Dorsolateral prefrontal cortex (tissue), 122 donors: ENCODE measurements at places on chromosomes 2 and 18.

GRCh38 chr2:207341112-207341750 lies 175.5 kb upstream of the KLF7 start:
- DNase-seq: no peak

GRCh38 chr18:71398531-71398930 lies 1109.7 kb downstream of the SOCS6 start:
- DNase-seq: peak; percentile 45

DNA sequence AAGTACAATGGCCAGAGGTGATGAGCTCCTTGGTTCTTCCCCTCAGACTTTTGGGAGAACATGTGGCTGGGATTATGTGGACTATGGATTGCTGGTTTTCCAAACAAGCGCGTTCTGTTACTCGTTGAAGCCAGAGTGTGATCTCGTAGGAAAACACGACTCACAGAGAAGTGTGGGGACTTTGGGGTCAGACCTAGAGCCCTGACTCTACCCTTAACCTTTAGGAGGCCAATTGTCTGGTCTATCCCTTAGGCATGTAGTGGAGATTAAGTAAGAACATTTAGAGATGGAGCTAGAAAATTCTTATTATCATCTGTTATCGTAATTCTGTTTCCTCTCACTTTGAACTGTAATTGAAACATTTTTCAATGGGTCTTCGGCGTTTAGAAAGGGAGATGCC lies 35.8 kb downstream of the BCL2L11 start:
- DNase-seq: no peak

DNA sequence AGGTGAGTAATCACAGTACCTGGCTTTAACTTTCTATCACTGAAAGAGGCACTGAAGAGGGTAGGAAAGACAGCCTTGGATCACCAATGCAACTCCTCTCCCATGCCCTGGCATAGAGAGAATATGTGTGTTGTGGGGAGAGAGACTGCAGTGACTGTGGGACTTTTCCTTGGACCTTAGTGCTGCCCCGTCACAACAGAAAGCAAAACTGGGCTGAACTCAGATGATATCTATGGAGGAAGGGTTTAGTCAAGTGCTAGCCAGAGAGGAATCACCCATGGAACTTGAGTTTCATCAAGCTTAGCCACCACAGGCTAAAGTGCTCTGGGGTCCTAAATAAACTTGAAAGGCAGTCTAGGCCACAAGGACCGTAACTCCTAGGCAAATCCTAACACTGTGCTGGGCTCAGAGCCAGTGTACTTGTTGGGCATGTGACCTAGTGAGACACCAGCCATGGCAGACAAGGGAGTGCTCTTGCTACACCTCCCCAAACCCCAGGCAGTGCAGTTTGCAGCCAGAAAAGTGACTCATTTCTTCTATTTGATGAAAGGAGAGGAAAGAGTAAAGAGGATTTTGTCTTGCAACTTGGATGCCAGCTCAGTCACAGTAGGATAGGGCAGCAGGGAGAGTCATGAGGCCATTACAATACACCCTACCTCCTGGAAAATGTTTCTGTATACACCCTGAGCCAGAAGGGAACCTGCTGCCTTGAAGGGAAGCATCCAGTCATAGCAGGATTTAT lies 105.8 kb upstream of the SPOPL start:
- no peak for DNase-seq

- no peak for DNase-seq
Measured at GRCh38 chr2:42513252-42513918, 19.6 kb upstream of the KCNG3 start.

- DNase-seq: no peak
Measured at GRCh38 chr2:196989496-196989895, 63.0 kb upstream of the PGAP1 start.
